Cortex of kidney (tissue), 1 donor: ENCODE measurements at places on chromosomes 6 and 20.

DNA sequence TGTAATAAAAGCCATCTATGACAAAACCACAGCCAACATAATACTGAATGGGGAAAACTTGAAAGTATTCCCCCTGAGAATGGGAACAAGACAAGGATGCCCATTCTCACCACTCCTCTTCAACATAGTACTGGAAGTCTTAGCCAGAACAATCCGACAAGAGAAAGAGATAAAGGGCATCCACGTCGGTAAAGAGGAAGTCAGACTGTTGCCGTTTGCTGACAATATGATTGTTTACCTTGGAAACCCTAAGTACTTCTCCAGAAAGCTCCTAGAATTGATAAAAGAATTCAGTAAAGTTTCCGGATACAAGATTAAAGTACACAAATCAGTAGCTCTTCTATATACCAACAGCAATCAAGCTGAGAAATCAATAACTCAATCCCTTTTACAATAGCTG is 14.0 kb upstream of the RUNX2 start:
- DNase-seq: no peak

DNA sequence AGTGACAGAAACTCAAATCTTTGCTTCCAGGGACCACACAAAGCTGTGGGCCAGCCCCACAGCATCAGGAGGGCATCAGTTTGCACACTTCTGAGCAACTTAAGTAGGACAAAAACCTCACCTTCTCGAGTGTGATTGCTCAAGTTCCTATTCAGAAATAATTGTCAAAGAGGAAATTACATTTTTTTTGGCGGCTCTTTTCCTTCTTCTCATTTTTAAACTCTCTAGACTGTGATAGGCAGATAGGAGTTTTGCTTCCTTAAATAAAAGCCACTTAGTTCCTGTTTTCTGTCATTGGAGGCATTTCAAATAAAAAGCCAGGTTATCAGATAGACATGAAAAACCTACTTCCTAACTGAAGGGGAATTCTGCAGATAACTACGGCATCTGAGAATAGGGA is 11.2 kb upstream of the TAGAP start:
- no peak for DNase-seq

- no peak for DNase-seq
Measured at GRCh38 chr6:56756219-56756789, 113.6 kb upstream of the DST start.

DNA sequence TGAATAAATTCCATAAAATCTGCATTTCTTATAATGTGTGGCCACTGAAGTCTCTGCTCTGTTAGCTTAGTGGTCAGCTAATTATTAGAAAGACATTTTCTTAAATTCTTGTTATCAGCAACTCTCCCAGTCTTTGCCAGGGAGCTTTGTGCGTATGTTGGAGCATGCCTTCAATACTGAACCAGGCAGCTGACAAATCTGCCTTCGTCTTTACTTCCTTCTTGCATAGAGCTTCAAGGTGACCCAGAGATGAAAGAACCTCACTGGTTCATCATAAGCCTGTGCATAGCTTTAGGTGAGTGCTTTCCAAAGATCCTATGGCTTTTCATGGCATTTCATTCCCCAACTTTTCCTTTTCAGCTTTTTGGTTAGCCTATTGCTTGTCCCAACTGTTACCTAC is 43.0 kb upstream of the NELFCD start:
- DNase-seq: no peak

GRCh38 chr20:49559411-49560081 is 8.4 kb downstream of the PTGIS start:
- DNase-seq: no peak

- DNase-seq: no peak
Measured at GRCh38 chr6:163688739-163689362, 274.3 kb downstream of the QKI start.

DNA sequence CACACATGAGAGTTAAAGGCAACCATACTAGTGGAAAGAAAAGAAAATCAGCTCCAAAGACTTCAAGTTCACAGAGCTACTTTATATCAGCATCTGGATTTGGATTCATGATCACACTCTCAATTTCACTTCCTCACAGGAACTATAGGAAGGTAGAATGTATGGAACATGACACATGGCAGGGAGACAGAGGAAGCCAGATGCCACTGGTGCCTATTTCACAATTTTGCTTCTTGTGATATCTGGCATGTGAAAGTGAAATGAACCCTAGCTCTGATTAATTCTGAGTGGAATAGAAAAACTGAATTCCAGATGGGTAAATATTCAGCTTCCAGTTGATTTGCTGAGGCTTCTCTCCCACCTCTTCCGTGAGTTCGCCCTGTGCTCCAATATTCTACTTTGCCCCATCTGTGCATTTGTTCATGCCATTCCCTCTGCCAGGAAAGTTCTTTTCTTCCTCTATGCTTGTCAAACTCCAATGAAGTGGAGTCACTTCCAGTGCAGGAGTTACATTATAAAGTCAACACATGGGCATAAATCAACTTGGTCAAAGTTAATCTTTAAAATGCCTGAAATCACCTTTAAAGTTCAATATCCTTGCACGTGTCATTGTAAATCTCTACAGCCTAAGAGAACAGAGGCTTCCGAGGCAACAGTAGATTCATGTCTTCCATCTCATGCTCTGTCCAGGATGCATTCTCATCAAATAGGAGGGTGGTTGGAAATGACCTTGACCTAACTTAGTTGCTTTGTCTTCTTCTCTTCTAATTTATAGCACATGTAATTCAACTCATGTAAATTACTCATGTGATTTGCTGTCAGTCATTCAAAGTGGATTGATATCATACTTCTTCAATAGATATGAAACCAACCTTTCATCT is 275.3 kb downstream of the HIVEP2 start:
- DNase-seq: no peak

DNA sequence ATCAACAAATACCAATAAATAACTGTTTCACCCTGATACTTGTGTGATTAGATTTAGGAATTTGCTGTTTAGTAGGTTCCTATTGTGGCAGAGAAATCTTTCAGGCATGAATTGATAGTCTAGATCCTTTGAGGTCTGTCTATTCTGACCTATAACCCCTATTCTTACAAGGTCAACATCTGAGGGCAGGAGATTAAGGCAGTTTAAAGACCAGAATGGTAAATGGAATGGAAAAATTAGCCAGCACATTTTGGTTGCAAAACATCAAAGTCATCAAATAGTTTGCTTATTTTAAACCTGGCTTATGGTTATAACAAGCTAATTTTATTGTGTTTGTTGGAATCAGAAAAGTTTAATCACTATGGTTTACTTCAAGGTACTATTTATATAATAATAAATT is 78.4 kb downstream of the LIN28B start:
- no peak for DNase-seq

- no peak for DNase-seq
Measured at GRCh38 chr6:97097068-97098047, 172.8 kb downstream of the KLHL32 start.
